ENCODE measurements at places on chromosomes 16 and 17.
A peak's percentile ranks its signal among the peaks of the same experiment; 100 is the strongest.

DNA sequence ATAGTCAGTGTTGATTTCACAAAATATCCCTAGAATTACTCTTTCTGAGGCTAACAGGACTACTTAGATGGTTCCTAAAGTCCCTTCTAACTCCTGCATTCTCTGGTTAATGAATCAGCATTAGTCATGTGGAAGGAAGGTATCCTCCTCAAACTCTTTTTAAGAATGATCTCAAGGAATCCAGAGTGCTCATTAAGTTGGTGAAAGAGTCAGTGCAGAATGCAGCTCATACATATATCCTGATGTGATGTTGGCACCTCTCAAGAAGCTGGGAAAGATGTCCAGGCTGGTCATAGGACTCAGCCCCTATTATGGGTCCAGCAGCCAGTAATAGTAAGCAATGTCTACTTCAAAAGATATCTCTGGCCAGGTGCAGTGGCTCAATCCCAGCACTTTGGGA lies 65.5 kb downstream of the PIGL start:
- DNase-seq: no peak

- no peak for DNase-seq
These were observed 2.0 kb upstream of the TOP2A start for GRCh38 chr17:40419559-40420331.

- no peak for DNase-seq
These were observed 5.8 kb downstream of the MTHFSD start for GRCh38 chr16:86549076-86549892.

- no peak for DNase-seq
These were observed 126.6 kb downstream of the TMEM132E start for GRCh38 chr17:34706029-34706428.

DNA sequence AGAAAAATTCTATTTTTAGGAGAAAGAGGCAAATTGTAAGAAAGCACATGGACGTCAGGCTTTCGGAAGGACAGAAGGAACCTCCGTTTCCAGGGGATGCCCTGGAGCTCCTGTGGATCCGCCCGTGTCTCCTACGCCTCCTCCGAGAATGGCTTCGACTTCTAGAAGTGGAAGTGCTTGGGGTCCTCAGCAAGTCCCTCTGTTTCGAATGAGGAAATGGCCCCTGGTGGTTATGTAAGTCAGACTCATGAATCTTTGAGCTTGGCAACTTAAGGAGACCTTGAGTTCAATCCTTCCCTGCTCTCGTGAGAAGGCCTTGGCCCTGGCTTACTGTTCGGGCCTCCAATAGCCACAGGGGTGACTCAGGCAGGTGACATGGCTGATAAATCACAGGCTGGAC lies 38.9 kb downstream of the COX4I1 start:
- no peak for DNase-seq

DNA sequence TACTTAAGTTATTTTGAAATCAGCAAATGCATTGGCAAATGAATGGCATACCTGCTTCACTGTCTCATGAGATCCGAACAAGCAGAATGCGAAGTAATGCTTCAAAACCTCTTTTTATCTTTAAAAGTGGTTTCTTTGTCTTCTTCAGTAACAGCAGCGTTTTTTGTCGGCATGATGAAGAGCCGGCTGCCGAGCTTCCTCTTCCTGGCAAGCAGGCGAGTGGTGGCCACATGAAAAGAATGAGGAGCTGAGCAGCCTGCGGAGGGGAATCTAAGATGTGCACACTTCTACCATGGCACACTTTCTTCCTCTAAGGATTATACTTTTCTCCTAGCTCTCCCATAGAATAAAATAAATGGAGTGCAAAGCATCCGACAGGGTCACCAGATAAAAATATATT lies 42.4 kb upstream of the AKTIP start:
- peak; percentile 24 for DNase-seq

GRCh38 chr17:64982139-64982915 lies 63.0 kb upstream of the LRRC37A3 start:
- DNase-seq: no peak

DNA sequence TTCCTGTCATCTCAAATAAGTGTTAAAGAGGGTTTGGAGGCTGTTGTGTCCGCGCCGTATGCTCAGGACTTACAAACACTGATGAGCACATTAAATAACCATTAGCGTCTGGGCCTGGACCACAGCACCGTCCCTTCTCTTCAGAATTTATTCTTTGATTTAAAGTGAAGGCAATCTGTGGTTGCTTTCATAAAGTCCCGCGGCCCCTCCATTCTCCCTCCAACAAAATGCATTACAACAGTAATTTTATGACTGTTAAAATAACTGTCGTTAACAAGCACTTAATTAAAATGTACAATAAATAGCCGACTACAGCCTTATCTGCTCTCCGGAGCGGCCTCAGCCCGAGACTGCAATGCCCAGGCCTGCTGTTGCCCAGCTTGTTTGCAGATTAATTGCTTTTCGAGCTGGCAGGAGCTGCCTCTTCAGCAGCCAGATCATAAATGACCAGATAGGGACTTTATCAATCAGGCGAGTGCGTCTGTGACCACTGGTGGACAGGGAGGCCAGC lies 30.6 kb upstream of the IRX3 start:
- DNase-seq: no peak

- DNase-seq: no peak
These were observed 90.5 kb upstream of the MAF start for GRCh38 chr16:79691007-79691406.

DNA sequence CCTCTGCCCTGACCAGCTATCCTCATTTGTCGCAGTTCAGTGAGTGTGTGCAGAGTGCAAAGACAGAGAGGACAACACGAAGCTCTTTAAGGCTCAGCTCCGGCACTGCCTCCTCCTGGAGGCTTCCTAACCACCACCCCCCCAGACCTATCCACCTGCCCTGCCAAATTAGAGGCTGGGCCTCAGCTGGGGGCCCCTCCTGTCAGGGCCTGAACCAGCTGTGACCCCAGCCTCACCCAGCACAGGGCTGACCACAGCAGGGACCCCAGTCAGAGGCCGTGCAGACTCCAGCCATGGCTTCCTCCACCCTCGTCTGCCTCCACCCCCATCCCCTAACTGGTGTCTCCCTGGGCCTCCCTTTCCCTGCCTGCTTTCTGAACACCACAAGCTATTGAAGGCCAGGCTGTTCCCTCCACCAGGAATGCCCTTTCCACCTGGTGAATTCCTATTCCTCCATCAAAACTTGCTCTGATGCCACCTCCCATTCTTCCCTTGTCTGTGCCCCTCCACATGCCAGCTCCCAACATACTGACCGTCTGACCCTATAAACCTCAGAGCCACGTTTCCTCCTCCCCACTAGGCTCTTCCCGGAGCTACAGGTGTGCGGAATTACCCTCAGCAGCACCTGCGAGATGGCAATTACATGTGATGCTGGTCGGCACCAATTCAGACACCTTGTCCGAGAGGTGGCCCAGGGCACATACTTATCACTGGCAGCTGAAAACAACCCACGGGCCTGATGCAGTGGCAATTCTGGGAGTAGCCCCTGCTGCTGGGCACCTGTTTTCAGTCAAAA lies 8.8 kb downstream of the SREBF1 start:
- no peak for DNase-seq

DNA sequence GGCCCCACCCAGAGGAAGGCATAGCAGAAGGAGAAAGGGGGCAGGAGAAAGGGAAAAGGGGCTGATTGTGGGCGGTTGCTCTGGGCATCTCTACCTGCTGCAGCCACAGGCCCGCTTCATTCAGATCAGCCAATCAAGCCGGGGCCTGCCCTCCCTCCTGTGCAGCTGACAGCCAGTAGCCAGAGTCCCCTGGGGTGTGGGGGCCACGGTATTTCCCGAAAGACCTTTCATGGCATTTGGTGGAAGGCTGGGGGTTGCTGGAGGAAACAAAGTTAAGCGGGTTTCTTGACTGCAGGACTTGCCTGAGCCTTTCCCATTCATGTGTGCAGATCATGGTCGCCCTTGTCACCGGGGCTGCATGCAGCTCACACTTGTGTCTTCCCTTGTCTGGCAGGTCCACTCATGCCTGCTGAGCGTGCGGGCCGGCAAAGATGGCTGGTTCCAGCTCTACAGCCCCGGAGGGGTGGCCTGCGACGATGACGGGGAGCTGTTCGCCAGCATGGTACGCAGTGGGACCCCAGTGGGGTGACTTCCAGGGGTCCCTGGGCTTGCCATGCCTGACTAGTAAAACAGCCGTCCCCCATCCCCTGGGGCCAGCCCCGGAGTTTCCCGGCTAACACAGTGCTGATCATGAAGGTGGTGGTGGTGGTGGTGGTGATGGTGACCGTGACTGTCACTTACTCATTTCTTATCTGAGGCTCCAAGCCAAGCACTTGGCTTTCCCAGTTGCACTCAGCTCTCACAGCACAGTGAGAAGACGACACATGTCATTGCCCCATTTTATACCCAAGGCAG lies 82.7 kb upstream of the PLCG2 start:
- DNase-seq: no peak

DNA sequence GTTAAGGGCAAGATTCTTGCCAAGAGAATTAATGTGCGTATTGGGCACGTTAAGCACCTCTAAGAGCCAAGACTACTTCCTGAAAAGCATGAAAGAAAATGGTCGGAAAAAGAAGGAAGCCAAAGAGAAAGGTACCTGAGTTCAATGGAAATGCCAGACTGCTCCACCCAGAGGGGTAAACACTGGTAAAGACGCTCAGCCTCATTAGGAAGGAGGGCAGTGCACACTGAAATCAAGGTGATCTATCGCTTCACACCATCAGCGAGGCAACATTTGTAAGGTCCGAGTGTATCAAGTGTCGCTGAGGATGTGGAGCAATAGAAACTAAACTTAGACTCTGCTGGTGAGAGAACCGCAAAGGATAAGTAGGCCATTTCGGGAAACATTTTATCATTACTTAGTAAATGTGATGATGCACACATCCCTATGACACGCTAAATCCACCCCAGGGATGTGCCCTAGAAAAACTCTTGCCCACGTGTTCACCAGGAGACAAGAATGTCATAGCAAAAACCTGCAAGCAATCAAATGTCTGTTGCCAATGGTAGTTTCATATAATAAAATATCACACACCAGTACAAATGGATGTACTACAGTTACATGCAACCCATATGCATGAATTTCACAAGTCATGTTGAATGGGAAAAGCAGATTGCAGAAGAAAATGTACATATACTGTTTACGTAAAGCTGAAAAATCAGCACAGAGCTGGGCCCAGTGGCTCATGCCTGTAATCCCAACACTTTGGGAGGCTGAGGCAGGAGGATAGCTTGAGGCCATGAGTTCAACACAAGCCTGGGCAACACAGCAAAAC lies 23.6 kb downstream of the CNTROB start:
- no peak for DNase-seq

DNA sequence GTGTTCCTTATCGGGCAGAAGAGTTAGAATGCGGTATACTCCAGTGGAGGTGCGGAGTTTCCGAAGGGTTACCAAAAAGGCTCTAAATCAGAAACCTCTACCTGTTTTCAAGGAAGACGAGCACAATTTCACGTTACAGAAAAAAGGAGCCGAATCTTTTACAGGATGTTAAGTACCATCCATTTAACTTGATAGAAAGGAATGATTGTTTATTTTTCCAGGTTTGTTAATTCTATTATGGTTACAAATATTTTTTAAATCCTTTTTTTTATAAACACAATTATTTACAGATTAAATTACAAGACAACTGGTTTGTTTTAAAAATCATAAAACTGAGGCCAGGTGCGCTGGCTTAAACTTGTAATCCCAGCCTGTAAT lies 18.2 kb downstream of the ZNF213 start:
- DNase-seq: no peak

DNA sequence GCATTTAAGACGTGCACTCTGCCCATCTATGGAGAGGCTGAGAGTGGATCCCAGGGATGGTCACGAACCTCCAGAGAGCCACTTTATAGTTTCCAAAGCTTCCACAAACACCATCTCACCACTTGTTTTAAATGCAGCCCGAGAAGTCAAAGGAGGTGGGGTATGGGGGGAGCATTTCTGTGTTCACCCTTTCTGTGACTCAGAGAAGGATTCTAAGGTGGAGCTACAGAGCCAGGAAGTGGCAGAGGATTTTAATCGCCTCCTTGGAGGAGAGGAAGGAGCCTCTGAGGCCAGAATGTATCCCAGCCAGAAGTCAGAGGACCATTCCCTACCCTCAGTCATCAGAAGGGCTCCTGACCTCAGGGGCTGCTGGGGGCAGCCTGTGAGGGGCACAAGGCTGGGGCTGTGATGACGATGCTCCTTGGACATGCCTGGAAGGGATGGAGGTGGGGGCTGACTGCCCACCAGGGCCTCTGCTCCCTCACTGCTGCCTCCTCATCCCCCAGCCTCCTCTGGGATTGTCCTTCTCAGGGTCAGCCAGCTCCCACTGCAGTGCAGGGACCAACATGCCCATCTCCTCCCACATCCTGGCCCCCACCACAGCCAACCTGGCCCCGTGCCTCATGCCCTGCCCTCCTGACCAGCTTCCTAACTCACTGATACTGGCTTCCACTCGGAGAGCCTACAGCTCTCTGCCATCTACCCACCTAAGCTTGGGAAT lies 2.8 kb downstream of the XYLT2 start:
- no peak for DNase-seq

GRCh38 chr16:2088759-2089358 lies 41.1 kb downstream of the TSC2 start:
- no peak for DNase-seq

DNA sequence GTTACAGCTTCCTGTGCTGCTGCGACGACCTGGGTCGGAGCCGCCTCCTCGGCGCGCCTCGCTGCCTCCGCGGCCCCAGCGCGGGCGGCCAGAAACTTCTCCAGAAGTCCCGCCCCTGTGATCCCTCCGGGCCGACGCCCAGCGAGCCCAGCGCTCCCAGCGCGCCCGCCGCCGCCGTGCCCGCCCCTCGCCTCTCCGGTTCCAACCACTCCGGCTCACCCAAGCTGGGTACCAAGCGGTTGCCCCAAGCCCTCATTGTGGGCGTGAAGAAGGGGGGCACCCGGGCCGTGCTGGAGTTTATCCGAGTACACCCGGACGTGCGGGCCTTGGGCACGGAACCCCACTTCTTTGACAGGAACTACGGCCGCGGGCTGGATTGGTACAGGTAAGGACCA lies 746 bp downstream of the HS3ST2 start:
- DNase-seq: no peak

DNA sequence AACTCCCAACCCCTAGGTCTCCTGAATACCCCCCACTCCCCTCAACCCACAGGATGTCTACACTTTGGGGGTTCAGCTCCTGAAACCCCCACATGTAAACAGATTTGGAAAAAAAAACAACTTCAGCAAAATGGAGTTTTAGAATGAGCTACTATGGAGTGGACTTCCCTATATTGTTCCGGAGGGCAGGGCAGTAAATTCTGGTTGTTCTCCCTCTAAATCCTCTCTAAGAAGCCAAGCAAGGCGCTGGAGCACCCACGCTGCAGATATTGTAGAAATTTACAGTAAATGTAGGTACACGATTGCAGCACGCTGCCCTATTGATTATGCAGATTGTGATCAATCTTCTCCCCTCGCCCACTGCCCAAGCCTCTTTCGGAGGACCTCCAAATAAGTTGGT lies 8.5 kb upstream of the ZFHX3 start:
- no peak for DNase-seq
